ENCODE measurements at places on chromosomes 1 and 21.
A peak's percentile ranks its signal among the peaks of the same experiment; 100 is the strongest.

- DNase-seq, result no peak
These were observed 21.4 kb upstream of the SMAP2 start for GRCh38 chr1:40352126-40352525.

DNA sequence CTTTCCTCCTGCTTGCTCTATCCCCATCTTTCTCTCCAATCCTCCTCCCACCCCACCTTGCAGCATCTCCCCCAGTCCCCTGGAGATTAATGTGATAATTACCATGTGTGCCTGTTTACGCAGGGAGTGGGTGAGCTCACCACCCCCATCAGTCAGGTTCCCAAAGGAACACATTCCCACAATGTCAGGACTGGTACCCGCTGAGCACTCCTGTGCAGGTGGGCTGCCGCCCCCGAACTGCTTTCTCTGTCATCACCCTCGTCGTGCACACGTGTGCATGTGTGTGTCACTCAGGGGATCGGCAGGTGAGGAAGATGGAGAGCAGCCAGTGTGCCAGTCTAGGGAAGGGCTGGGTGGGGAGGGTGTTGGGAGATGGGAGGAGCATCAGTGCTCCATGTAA lies 163.4 kb downstream of the CACNA1E start:
- no peak for DNase-seq

DNA sequence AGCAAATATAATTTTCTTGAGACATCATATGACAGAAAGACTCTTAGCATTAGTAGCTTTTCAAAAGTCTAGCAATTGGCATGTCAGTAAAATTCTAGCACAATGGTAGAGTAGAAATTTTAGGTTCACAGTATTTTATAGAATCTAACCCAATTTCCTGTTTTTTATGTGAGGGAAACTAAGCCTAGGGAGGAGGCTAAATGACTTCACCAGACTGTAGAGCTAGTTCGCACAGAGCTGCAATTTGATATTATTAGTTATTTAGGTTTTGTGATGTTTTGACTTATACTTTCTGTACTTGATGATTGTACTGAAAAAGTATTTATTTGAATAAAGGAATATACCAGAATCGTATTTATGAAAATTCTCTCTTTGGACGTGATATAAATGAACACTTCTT lies 68.5 kb downstream of the CACHD1 start:
- no peak for DNase-seq

DNA sequence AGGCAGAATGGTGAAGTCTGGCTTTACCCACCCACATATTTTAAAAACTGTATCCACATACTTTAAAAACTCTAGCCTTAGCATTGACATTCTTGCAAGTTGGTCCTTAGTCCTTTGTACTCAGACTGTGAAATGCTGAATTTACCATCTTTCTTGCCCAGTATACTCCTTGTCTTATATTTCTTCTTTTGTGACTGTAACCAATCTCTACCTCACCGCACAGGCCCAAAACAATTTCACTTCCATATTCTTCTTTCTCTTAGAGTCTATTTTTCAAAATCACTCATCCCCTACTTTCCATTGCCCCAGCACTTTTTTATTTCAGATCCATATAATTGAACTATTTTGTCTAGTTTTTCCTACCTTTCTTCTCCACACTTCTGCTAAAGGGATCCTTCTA lies 892.4 kb upstream of the B3GALT2 start:
- no peak for DNase-seq

DNA sequence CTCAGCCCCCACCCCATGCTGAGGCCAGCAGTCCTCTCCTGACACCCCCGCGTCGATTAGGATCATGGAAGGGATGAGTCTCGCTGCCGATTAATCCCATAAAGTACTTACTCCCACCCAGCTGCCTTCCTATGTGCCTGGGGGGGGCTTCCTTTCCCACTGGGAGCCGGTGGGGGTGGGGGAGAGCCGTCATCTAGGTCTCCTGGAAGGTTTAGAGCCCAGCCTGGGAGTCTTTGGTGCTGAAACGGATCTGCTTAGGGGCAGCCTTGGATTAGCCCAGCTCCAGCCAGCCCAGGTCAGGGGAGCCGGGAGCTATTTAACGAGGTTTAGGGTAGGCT lies 9.8 kb downstream of the SAMD11 start:
- DNase-seq, result no peak

- DNase-seq, result no peak
These were observed 6.6 kb upstream of the PRRX1 start for GRCh38 chr1:170657275-170657853.

DNA sequence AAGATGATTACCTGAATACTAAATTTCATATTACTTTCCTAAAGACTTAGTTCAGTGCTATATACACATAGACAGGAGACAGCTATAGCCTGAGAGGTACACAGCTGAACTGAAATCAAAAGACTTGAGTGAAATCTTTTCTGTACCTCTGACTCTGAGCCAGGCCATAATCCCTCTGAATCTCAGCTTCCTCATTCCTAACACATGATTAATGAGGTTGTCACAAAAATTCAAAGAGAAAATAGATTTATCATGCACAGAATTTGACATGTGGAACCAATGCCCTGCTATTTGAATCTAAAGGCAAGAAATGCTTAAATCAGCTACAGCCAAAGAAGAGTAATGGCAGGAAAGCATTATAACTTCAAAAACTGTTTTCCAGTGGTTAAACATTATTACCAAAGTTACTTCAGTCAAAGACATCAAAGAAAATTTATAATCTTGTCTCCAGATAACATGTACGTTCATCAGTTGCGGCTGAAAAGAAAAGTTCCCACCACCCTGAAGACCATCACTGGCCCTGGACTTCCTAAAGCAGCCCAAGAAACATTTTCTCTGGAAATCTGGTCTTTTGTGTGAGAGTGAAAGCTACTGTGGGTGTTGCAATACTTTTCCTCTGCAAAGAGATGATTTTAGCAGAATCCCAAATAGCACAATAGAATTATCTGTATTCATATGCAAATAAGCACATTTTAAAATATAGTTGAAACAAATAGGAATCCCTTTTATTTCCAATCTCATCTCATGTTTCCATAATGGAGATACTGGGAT lies 13.8 kb upstream of the ATP1A1 start:
- DNase-seq, result peak; percentile 65

- DNase-seq, result no peak
These were observed 4.9 kb downstream of the RAB25 start for GRCh38 chr1:156065871-156066270.

- DNase-seq, result no peak
These were observed 47.3 kb upstream of the ST6GALNAC5 start for GRCh38 chr1:76820028-76820427.

- no peak for DNase-seq
These were observed 160.8 kb upstream of the ARHGEF16 start for GRCh38 chr1:3293563-3294080.

DNA sequence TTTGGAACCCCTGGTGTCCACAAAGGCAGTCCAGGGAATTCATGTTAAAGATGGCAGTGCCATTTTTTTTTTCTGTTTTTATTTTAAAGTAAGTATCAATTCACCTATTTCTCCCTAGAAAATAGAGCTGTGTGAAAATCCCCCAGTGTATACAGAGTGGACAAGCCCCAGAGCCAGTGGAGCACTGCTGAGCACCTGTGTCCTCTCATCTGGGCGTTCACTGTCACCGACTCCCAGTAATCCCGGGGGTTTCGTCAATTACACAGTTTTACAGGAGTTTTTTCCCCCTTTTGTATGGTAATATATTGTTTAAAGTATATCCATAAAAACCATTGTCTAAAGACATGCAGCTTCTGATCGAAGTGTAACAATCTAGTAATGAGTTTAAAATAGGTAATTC lies 175.8 kb downstream of the SDCCAG8 start:
- no peak for DNase-seq

GRCh38 chr1:105122041-105122440 lies 1372.3 kb downstream of the AMY1C start:
- no peak for DNase-seq

All from retinal pigment epithelial cell (primary cell).